Endodermal cell (in vitro differentiated cells): ENCODE measurements at places on chromosomes 7 and 10.

- DNase-seq = no peak
Measured at GRCh38 chr10:16853201-16853600, 36.0 kb upstream of the RSU1 start.

DNA sequence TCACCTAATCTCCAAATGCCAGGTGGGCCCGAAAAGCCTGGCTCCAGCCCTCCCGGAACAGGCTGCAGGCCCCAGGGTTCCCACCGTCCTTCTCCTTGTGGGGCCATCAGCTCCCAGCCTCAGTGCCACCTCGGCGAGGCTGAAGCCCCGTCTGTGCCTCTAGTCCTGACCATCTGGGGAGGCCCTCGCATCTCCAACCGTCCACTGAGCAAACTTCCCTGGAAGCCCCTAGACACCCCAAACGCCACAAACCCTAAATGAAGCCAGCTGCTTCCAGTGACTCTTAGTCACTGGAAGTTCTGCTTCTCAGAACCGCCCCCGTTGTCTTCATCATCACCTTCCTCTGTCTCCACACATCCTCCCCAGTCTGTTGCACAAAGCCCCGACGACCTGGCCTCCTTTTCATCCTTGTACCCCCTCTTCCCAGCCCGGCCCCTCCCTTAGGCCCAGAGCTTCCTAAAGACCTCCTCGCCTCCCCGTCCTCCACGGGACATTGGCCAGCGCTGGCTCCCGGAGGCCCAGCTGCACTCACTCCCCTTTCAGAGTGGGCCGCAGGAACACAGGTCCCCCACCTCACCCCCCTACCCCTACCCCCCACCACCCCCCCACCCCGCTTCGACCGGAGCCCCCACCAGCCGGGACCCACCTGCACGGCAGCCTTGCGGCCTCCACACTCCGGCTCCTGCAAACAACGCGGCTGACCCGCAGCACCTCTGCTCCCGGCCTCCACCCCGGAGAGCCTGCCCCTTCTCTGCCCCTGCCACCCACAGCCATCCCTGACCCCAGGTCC is 1.1 kb upstream of the DIP2C start:
- no peak for DNase-seq

- no peak for DNase-seq
Measured at GRCh38 chr10:14023673-14024328, 306.9 kb downstream of the FRMD4A start.

GRCh38 chr7:155021699-155022145 is 18.8 kb upstream of the PAXIP1 start:
- DNase-seq = no peak

- no peak for DNase-seq
Measured at GRCh38 chr7:91883676-91884362, 3.3 kb upstream of the MTERF1 start.

- DNase-seq = no peak
Measured at GRCh38 chr7:24966802-24967201, 13.2 kb downstream of the OSBPL3 start.

- no peak for DNase-seq
Measured at GRCh38 chr7:151824373-151824933, 52.5 kb downstream of the PRKAG2 start.

GRCh38 chr7:91135703-91136430 is 128.4 kb upstream of the FZD1 start:
- DNase-seq = no peak

- DNase-seq = no peak
Measured at GRCh38 chr10:125700355-125700911, 17.5 kb upstream of the TEX36 start.

GRCh38 chr10:33937036-33937730 is 602.7 kb upstream of the NRP1 start:
- DNase-seq = no peak

- DNase-seq = peak; percentile 88
Measured at GRCh38 chr7:101121991-101122932, 4.6 kb upstream of the SERPINE1 start.

GRCh38 chr10:131724891-131725580 is 175.8 kb upstream of the PPP2R2D start:
- DNase-seq = peak; percentile 48

GRCh38 chr10:101959346-101959916 is 96.5 kb downstream of the ARMH3 start:
- DNase-seq = no peak

DNA sequence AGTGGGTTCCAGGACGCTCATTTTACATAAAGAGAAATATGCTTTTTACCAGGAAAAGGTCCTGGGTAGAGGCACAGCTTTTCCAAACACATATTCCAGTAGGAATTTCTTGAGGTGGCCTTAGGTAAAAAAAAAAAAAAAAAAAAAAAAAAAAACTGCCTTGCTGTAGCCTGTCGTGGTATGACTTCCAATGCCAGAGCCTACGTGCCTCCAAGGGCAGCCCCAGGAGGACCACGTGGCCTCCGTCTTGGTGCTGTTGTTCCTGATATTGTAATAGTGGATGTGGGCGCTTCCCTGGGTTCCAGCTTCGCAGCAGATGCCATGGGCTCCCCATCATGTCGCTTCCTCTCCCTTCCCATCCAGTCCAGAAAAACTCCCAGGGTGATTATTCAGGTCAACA is 49.3 kb downstream of the PRKAG2 start:
- DNase-seq = no peak

- no peak for DNase-seq
Measured at GRCh38 chr7:95907337-95907736, 135.0 kb downstream of the DYNC1I1 start.

DNA sequence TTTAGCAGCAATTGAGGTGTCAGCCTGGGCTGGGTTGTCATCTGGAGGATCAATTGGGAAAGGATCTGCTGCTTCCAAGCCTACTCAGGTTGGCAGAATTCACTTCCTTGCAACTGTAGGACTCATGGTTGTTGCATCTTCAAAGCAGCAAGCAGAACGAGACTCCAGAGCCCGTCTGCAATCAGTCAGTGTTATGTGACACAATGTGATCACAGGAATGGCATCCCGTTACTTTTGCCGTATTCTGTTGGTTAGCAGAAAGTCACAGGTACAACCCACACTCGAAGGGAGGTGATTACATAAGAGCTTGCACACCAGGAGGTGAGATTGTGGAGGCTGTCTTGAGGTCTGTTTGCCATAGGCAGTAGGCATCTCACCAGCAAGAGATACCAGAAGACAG is 15.4 kb upstream of the LYZL1 start:
- peak; percentile 85 for DNase-seq

GRCh38 chr10:112696592-112696991 is 249.6 kb downstream of the VTI1A start:
- DNase-seq = no peak

GRCh38 chr10:47055386-47056246 is 144.4 kb downstream of the PTPN20 start:
- peak; percentile 35 for DNase-seq

DNA sequence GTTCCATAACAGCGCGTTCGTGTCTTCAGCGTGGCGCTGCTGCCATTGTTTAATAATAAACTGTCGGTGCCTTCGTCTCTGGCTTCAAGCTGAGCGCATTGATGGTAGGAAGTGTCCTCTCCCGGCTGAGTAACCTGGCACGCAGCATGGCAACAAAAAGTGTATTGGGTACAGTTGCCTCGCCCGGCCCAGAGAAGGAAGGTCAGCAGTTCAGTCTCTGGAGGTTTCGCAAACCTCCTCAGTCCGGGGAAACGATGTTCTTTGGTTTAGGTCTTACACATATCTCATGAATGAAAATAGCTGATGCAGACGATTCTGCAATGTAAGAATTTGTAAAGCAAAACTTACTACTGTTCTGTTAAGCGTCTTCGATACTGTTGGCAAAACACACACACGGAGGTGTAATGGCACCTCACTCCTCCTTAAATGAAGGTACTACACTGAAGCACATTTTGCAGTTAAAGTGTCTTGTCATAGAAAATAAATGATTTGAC is 739 bp upstream of the CCDC186 start:
- no peak for DNase-seq

- DNase-seq = no peak
Measured at GRCh38 chr7:27151341-27151930, 947 bp downstream of the HOXA3 start.

DNA sequence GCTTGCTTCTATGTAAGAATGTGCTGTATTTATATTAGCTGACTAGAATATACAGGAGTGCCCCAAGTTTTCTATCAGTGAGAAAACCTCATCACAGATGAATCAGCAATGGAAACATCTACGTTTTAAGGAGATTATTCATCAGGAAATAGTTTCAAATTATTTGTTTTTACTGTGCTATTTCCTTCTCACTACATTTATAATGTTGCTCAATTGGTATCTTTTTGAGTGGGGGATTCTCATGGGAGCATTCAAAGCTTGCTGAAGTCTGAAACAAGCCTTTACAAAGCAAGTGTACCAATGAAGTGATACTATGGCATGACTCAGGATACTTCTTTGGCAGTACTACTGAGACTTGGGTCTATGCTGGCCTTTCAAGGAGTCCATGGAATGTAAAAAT is 191.1 kb upstream of the SLC26A5 start:
- DNase-seq = no peak

- DNase-seq = no peak
Measured at GRCh38 chr7:150784120-150784736, 15.9 kb downstream of the TMEM176B start.
